ENCODE measurements at places on chromosomes 16 and 17.

DNA sequence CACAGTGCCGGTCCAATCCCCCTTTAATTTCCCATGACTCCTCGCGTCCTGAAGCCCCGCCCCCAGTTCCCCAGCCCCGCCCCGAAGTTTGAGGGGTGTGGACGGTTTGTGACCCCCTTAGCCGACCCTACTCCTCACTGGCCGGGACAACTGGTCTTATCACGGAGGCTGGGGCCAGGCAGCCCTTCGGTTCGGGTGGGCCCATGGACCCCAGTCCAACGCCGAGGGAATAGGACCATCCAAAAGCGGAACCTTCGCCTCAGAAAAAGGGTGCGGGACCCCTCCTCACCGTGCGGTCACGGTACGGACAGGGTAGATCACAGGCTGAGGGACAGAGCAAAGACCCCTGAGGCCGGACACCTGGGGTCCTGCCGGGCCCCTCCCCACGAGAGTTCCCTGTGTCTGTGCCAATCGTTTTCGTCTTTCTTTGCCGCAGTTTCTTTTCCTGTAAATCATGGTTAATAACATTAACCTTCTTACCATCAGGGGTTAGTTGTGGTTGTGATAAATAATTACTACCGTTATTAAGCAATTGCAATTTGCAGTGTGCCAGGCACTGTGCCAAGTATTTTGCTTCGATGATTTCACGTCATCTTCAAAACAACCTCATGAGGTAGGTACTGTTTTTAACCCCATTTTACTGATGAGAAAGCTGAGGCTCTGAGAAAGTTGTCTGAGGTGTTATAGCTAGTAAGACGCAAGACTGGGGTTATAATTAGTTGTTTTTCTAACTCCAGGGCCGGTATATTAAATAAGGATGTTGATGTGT, 543 bp downstream of the TMUB2 start:
- peak; percentile 48 for DNase-seq

GRCh38 chr17:37092071-37092470, 143.3 kb downstream of the AATF start:
- peak; percentile 69 for DNase-seq

GRCh38 chr17:3861761-3862681, 16.0 kb upstream of the NCBP3 start:
- DNase-seq: no peak

GRCh38 chr17:67386965-67387551, 10.0 kb downstream of the PITPNC1 start:
- peak; percentile 60 for DNase-seq

GRCh38 chr17:72659811-72660210, 432.7 kb downstream of the SLC39A11 start:
- no peak for DNase-seq

DNA sequence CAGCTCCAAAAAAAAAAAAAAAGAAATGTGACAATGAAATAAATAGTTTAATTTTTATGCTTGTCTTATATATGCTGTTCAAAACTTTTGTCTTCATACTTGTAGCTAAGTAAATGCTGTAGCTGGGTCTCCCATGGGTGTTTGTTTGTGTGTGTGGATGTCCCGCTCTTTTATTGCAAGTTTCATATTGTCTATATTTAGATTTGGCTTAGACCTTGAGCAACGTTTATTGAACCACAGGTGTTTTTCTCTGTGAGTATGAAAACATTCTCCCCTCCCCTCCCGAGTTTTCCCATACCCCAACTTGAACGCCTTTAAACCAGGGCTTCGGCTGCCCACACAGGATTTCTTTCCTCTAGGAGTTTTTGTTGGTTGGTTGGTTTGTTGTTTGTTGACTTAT, 45.2 kb downstream of the MFSD11 start:
- DNase-seq: no peak

GRCh38 chr17:31654936-31655335, 204.1 kb downstream of the COPRS start:
- peak; percentile 97 for DNase-seq

GRCh38 chr17:17051791-17052461, 9.7 kb downstream of the MPRIP start:
- DNase-seq: no peak

GRCh38 chr16:49542391-49542891, 168.8 kb downstream of the C16orf78 start:
- no peak for DNase-seq

- no peak for DNase-seq
Observed at GRCh38 chr17:67647482-67647881, 70.3 kb upstream of the NOL11 start.

DNA sequence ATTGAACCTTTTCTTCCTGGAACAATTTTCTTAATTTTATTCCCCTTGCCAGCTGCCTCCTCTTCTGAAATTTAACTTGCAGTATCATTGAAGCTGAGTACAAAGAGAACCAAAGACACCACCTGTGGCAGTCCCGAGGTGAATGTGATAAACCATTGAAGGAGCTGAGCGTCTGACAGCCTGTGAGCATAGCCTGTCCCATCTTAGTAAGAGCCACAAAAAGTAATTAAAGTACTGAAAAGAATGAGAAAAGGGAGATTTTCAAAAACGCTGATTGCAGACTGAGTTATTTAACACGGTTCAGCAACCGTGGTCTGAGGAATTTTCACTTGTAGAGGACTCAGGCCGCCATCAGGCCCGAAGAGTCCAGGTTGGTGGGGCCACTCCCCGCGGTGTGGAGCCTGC, 27.2 kb upstream of the ST6GALNAC1 start:
- no peak for DNase-seq

DNA sequence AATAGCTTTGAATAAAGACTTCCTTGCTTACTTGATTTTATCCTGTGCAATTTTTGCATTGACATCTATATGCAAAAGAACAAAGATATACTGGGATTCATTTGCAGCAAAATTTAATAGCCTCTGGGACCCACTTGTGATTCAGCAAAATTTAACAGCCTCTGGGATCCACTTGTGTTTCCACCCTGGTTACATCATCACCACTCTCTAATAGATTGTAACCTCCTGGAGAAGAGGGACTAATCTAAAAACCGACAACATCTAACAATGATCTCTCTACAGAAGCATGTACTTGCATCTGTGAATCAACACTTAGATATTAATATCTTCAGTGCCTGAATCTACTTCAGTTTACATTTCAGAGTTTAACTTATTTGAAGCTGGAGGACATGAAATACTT, 202.0 kb upstream of the CPHXL start:
- DNase-seq: peak; percentile 54

GRCh38 chr17:40540448-40540847, 24.8 kb downstream of the CCR7 start:
- DNase-seq: no peak

DNA sequence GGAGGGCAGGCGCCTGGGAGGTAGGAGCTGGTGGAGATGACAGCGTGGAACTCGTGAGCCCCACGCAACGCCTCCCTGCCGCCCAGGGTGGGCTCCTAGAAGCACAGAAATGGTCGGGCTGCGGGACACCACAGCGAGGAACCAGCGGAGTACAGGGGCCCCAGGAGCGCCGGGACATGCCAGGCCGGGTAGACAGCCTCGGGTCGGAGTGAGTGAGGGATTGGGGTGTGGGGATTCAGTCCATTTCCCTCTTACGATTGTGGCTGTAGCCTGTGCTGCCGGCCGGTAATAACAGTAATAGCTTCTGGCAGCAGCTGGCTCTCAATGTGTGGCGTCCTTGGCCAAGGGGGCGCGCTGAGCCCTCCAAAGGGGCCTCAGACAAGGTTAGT, 12.2 kb upstream of the CES3 start:
- no peak for DNase-seq

- no peak for DNase-seq
Observed at GRCh38 chr17:74875977-74876593, 3.3 kb upstream of the FDXR start.

DNA sequence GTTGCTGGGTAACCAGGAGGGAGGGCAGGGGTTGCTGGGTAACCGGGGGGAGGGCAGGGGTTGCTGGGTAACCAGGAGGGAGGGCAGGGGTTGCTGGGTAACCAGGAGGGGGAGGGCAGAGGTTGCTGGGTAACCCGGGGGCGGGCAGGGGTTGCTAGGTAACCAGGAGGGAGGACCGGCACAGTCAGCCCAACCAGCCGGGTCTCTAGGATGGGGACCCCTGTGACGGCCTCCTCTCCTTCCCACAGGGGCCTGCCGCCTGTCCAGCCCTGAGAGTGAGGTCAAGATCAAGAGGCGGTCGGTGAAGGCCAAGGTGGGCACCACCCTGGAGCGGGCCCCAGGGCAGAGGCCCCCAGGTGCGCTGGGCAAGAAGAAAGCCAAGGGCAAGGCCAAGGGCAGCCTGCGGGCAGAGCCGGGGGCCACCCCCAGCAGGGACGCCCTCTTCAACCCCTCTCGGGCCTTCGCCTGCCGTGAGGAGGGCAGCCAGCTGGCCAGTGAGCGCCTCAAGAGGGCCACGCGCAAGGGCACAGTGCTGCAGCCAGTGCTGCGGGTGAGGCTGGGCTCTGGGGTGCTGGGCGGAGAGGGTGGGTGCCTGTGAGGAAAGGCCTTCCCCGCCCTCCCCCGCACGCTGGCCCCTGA, 54.6 kb downstream of the ACTG1 start:
- DNase-seq: no peak

DNA sequence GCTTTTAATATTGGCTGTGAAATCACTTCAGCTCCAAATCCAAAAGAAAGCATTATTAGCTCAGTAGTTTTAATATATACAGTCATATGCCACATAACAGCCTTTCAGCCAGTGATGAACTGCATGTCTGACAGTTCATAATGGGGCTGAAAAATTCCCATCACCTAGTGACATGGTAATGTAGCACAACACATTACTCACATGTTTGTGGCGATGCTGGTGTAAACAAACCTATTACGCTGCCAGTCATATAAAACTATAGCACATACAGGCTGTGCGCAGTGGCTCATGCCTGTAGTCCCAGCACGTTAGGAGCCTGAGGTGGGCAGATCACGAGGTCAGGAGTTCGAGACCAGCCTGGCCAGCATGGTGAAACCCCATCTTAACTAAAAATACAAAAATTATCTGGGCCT, 92.2 kb downstream of the TUBD1 start:
- DNase-seq: peak; percentile 19

GRCh38 chr17:40344421-40345160, 19.9 kb downstream of the GJD3 start:
- no peak for DNase-seq

GRCh38 chr17:2183346-2183745, 120.2 kb downstream of the SMG6 start:
- no peak for DNase-seq

DNA sequence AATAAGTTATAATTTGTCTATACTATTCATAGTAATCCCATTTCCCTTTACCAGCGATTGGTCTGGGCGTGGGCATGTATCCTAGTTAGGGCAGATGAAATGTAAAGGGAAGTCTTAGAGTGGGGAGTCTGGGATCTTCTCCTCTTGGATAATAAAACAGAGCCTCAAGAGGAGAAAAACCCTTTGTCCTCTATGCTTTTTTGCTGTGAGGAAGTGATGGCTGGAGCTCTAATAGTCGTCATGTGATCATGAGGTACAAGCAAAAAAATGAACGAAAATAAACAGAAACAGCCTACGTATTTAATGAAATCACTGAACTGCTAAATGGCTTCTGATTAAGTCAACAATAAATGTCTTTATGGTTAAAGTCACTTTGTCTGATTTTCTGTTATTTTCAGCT, 26.8 kb downstream of the EFCAB5 start:
- no peak for DNase-seq

DNA sequence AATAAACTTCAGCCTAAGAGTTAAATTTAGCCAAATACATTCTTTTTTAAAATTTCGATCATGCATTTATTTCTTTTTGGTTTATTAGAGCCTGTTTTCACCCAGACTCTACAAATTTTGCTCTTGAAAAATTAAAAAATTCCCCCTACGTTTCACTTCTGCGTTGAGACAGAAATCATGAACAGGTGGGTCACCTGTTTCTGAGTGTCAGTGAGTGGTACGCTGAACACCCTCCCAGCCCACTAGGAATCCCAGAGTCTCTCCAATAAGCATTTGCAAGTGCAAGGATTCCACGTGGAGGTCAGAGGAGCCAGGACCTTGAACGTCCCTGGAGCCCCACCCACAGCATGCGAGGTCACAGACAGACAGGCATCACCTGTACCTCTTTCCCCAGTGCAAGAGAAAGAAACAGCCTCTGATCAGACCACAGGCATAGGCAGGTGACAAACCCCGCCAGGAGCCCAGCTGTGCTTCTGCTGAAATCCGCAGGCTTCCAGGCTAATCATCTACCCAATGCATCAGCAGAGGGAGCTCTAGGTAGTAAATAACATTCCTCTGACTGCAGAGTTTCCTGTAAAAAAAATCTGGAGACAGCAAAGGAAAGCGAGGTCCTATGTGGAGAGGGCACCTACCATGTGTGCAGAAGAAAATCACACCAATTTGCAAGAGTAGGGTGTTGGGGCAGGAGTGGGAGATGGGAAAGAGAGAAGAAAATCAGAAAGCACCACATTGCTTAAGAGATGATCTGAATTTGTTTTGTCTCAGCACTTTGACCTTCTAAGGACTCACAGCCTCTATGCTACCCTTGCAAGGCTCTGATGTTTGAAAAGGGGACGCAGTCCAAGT, 5.9 kb upstream of the XYLT1 start:
- peak; percentile 43 for DNase-seq

GRCh38 chr17:43405861-43406260, 7.1 kb downstream of the ARL4D start:
- DNase-seq: no peak

DNA sequence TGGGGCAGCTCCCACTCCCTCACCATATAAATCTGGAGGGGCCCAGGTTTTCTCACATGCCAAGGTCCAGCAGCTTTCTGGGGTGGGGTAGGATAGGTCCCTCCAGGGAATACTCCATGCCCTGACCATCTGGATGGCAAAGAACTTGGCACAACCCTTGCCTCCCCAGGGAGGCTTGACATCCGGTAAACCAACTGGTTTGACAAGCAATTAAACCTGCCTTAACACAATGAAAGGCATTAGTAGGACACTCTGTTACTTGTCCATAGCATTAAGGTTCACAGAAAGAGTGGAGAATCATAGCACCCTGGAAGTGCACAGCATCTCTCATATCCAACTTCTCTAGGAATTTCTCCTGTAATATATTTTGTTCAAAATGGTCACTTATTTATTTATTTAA, 63.9 kb upstream of the MAF start:
- DNase-seq: peak; percentile 53

DNA sequence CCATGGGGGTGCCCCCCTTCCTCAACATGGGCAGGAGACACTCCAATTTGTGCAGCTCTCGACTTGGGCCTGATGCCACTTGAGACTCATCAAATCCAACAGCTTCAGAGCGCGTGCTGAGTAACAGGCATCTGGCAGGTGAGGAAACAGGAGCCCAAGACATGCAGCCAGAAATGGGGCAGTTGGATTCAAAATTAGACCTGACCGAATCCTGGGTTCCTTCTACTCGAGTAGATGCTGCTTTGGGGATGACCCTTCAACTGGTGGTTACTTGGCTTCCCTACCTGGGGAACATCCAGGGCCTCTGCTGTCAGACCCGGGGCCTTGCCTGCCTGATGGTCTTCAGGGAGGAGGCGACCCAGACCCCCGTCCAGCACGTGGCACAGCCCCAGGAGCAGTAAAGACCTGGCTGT, 488 bp upstream of the NTN3 start:
- DNase-seq: peak; percentile 56

DNA sequence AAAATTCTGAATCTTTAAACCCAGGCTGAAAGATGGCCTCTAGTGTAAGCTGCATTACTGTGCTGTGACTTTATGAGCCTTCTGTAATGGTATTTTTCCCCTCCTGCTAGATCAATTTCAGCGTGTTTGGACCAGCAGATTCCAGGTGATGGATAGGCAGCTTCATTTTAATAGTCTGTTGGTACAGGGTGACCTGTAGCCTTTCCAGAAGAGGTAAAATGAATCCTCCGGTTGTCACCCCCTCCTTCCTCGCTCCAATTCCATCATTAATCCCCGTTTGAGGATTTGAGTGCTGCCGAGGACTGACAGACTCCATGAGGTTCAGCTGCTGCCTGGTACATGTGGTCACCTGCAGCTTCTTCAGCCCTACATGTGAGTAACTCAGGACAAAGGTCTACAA, 48.9 kb downstream of the MYH3 start:
- DNase-seq: no peak

Measured in epithelial cell of esophagus (primary cell).